HT1080 (cell line): ENCODE measurements at places on chromosomes 1 and 21. TPM values are rescaled to one million over a fixed set of nuclear protein-coding genes. Genes with fewer than 3 reads are reported as not detected.

Gene IGFN1
- total RNA-seq: 0.14 and 0.17 TPM in 2 replicates

Gene NOS1AP
- total RNA-seq: 0.37 and 1.8 TPM in 2 replicates

Gene GFI1
- total RNA-seq: 2.2 and 3.7 TPM in 2 replicates

Gene TINAGL1
- total RNA-seq: 14.5 and 16.0 TPM in 2 replicates

Gene TGFB2
- total RNA-seq: 2.4 and 3.2 TPM in 2 replicates

Gene TSPAN1
- total RNA-seq: 0.77 and 2.4 TPM in 2 replicates

Gene TEDDM1
- total RNA-seq: not detected in 2 replicates

Gene SMPDL3B
- total RNA-seq: 0.34 and 0.60 TPM in 2 replicates

Gene C1orf232
- total RNA-seq: not detected in 2 replicates

Gene GRIK3
- total RNA-seq: not detected in 2 replicates

Gene GPX7
- total RNA-seq: not detected in 2 replicates

Gene OXCT2
- not detected in 2 replicates for total RNA-seq

Gene RHCE
- 0.16 TPM in 1 of 2 replicates, not detected in the other for total RNA-seq

Gene SH2D5
- 26.9 and 29.1 TPM in 2 replicates for total RNA-seq

Gene LCE1F
- not detected in 2 replicates for total RNA-seq

Gene HEYL
- total RNA-seq: not detected in 2 replicates

DNA sequence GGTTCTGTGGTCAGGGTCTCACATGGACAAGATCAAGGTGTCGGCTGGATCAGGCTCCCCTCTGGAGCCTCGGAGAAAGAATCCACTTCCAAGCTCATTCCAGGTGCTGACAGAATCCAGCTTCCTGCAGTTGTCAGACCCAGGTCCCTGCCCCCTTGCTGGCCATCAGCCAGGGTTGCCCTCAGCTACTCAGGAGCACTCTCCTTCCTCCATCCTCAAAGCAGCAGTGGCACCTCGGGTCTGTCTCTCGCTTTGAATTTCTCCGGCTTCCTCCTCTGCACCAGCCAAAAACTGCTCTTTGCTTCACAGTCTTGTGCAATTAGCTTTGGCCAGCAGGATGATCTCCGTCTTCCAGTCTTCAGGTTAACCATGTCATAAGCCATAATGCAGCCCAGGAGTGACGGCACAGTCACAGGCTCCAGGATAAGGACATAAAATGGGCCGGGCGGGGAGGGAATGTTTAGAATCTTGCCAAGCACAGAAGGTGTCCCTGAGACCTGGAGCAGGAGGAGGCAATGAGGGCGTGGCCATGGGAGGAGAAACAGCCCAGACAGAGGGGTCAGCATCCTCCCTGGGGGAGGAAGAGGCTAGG lies 79.4 kb upstream of the SLC25A33 start:
- DNase-seq: no peak

GRCh38 chr1:15353839-15354579 lies 55.7 kb upstream of the EFHD2 start:
- no peak for DNase-seq

GRCh38 chr1:174445817-174446216 lies 1.9 kb upstream of the GPR52 start:
- DNase-seq: no peak

DNA sequence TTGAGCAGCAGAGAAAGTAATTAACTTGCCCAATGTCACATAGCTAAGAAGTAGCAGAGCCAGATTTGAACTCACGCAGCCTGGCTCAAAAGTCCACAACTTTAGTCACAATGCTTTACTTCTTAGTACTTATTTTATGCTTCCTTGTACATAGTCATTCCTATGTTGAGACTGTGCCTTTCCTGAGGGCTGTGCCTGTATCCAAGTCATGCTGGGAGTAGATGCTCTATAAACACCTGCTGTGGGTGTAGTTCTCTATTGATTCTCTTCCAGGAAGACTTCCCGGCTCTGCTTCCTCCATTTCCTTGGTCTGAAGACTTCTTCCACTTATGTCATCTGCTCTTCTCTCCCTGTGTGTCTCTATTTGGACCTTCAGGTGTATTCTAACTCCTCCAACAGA lies 16.6 kb downstream of the IQGAP3 start:
- DNase-seq: no peak

GRCh38 chr1:207028884-207029650 lies 3.5 kb downstream of the C1orf116 start:
- no peak for DNase-seq

- peak; percentile 66 for DNase-seq
These were observed 117.0 kb upstream of the VAV3 start for GRCh38 chr1:108082001-108082400.

DNA sequence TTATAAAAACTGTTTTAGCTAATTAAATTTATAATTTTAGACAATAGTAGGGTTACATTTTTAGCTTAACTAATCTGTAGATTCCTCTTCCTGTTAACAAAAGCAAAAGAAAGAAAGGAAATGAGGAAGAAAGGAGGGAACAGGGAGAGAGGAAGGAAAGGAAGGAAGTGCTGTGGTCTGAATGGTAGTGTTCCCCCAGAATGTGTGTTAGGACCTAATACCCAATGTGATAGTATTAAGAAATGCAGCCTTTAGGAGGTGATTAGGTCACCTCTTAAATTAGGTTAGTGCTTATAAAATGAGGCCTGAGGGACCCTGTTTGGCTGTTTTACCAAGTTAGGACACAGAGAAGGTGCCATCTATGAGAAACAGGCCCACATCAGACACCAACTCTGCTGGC lies 136.9 kb upstream of the SAMSN1 start:
- DNase-seq: no peak

DNA sequence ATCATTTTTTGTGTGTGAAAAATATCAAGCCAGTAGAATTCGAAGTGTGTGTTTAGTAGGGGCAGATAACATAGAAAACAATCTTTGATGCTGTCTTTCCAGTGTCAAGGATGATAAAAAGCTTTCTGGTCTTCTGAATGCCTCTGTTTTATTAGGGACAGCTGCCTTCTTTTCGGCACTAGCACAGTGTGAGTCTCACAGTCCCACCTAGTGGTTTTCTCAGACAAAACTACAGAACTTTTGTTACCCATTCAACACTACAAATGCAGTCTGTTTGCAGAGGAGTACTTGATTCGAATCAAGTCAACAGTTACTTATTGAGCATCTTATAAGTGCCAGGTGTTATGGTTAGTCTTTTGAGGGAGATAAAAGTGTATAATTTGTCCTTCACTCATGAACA lies 30.6 kb upstream of the MCOLN3 start:
- peak; percentile 26 for DNase-seq

GRCh38 chr1:113140588-113141446 lies 67.8 kb downstream of the LRIG2 start:
- DNase-seq: peak; percentile 66

GRCh38 chr1:11383553-11384169 lies 95.3 kb upstream of the DISP3 start:
- DNase-seq: no peak

GRCh38 chr1:159282118-159282517 lies 20.0 kb upstream of the FCER1A start:
- DNase-seq: no peak

DNA sequence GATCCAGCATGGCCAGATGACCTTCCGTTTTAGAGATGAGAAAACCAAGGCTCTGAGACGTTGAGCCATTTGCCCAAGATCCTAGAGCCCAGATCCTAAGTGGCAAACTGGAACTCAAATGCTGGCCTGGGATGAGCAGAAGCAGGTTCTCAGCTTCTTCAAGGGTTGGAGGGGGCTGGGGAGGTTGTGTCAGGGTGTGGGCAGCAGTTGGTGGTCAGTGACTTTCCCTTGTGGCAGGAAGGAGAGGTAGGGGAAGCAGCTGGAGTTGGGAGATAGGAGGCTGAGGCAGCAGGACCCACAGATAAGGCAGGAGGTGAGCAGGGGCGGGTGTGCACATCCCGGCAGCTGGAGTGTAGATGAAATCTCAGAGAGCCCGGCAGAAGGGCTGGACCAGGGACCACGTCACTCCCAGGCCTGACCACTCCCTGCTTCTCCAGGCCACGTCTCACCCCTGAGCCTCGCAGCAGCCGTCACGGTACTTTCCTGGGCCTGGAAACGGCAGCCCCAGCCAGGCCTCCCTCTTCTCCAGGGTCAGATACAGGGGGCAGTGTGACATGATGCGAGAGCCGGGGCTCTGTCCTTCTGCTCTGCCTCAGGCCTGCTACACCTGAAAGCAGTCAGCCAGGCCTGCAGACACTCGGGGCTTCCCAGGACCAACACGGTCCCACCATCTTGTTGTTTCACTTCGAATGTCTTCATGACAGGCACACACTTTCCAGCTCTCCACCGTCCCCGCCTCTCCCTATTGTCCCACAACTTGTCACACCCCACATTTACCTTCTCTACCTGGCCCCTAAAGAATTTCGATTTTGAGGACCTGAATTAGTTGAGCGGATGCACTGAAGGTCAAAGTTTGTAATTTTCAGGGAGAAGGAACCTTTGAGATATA lies 11.5 kb upstream of the LAPTM5 start:
- no peak for DNase-seq

GRCh38 chr1:213003256-213003655 lies 12.4 kb downstream of the ANGEL2 start:
- no peak for DNase-seq

DNA sequence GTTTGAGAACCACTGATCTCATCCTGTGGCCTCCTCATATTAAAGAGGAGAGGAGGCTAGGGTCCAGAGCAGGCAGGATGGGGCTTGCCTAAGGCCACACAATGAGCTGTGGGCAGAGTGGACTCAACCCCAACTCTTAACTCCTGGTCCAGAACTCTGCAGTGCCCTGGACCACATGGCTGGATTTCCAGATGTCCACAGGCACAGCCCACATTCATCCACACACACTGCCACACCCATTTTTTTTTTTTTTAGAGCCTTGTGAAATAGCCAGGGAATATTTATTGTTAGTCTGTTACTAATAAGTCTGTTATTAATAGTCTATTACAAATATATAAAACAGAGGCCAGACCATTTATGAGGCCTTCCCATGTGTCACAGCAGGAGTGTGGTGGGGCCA lies 192.2 kb downstream of the TRABD2B start:
- no peak for DNase-seq

GRCh38 chr1:147541672-147542568 lies 619 bp downstream of the BCL9 start:
- DNase-seq: no peak

- peak; percentile 75 for DNase-seq
These were observed 6.0 kb upstream of the UBL4B start for GRCh38 chr1:110106013-110106941.

DNA sequence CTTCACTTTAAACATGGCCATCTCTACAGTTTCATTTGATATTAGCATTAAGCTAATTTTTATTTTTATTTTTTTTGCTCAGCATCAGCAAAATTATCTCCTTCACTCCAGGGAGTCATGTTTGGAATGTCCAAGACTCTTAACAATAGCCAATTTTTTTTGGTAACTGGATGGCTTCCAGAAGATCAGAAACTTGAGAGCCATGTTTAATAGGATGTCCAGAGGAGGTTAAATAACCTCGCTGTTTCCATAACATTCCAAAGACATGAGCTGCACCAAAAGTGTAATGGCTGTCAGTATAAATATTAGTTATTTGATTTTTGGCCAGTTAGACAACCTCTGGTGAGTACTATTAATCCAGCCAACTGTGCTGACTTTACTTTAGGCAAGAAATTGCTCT lies 80.7 kb downstream of the DNTTIP2 start:
- peak; percentile 78 for DNase-seq

DNA sequence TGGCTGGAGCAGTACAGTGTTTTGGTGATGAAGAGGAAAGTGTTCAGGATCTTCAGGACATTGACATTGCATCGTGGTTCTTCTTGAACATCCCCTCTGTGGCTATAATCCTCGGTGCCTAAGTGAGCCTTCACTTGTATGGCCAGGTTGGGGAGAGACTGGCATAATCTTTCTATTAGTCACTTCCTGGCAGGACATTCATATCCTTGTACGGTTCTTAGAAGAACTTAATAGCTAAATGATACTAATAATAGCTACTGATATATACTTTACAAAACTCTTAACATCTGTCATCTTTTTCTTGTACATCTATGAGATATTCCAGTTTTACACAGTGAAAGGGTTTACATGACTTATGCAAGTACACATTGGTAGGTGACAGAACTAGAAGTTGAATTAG lies 35.8 kb downstream of the CELF3 start:
- DNase-seq: peak; percentile 92

GRCh38 chr1:202198366-202198724 lies 4.7 kb downstream of the LGR6 start:
- DNase-seq: no peak

GRCh38 chr1:151242442-151242841 lies 12.1 kb upstream of the PSMD4 start:
- no peak for DNase-seq

- no peak for DNase-seq
These were observed 175.8 kb downstream of the PTGER3 start for GRCh38 chr1:70871790-70872189.

DNA sequence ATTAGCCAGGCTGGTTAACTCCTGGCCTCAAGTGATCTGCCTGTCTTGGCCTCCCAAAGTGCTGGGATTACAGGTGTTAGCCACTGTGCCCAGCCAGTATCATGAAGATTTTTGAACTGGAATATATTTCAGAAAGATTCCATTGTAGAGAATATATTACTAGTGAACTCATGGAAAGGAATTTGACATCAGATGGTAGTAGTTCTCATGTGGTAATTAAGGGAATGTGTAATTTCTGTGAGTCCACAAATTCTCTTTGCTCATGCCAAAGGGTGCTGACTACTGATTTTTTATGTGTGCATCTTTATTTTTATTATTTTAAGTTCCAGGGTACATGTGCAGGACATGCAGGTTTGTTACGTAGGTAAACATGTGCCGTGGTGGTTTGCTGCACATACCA lies 10.4 kb downstream of the DTL start:
- DNase-seq: no peak

GRCh38 chr1:41355356-41355755 lies 5.9 kb upstream of the FOXO6 start:
- no peak for DNase-seq

GRCh38 chr1:22508329-22508728 lies 55.0 kb upstream of the EPHA8 start:
- no peak for DNase-seq

DNA sequence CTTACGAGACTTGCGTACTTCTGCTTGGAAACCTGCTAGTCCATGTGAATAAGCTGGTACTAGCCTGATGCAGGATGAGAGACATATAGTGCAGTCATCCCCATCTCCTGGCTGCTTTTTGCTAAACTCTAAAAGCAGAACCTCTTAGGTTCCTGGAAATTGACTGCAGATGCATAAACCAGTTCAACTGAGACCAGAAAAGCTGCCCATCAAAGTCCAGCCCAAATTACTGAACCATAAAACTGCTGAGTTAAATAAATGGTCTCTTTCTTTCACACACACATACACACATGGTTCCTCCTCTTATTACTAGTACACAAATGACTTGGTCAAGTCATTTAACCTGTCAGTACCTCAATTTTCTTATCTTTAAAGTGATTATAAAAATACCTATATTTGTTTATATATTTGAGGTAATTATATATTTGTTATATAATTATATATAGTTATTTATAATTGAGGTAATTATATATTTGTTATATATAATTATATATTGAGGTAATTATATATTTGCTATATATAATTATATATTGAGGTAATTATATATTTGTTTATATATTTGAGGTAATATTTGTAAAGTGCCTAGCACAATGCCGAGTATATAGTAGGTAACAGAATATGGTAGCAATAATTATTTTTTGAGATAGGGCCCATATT lies 25.2 kb upstream of the RABGAP1L start:
- no peak for DNase-seq

GRCh38 chr1:58422436-58422835 lies 124.1 kb downstream of the OMA1 start:
- DNase-seq: no peak

- DNase-seq: no peak
These were observed 53.1 kb upstream of the CACNA1E start for GRCh38 chr1:181430015-181430885.
